Mesothelial cell of epicardium (in vitro differentiated cells): ENCODE measurements at places on chromosomes 6 and 20.
A peak's percentile ranks its signal among the peaks of the same experiment; 100 is the strongest.

DNA sequence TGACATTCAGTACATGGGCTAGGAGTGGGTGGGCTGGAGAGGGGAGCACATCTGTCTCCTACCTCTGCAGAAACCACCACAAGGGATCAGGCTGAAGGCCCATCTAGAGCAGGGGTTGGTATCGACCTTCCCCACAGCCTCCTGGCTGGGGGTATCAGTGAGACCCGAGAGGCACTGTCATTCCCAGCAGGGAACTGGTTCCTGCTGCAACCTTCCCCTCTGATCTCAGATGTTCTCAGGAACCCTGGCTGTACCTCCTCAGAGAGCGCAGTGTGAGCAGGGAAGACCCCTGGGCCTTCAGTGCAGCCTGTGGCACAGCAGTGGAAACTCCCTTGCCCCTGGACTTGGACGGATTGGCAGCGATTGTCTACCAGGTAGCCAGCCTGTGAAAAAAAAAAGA, 7.8 kb downstream of the IP6K3 start:
- no peak for DNase-seq

DNA sequence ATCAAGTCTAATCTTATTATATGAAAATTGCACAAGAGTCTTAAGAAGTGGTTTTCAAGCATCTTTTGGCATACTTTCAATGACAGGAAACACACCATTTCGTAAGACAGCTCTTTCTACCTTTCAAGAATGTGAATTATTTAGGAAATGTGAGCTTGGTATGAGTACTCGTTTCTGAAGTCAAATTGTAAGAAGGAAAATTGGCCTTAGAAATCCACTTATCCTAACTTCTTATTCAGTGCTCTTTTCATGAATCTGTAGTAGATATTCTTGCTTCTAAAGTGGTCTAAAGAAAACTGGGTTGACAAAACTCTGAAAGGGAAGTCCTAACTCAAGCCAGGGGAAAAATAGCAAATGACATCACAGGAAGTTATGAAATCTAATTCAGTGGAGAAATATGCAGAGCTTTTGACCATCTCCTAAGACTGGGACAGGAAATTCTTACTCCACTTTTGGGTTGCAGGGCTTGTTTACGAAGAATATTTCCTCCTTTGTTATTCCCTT, 38.5 kb upstream of the OGFRL1 start:
- DNase-seq = no peak

DNA sequence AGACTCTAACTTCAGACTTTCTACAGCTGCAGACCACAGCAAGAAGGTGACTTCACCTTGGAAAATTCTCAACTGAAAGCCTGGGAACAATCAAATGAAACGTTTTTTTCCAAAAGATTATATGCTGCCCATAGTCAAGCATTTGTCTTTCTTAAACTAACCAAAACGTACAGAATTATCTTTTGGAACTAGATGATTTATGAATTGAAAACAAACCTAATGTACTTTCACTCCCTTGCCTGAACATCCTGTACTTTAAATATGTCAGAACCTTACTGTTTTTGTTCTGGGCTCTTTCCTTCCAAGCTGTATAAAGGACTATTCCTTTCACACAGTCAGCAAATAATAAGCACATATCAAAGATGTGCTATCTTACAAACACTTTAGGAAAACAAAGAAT, 62.4 kb upstream of the TNFAIP3 start:
- no peak for DNase-seq

DNA sequence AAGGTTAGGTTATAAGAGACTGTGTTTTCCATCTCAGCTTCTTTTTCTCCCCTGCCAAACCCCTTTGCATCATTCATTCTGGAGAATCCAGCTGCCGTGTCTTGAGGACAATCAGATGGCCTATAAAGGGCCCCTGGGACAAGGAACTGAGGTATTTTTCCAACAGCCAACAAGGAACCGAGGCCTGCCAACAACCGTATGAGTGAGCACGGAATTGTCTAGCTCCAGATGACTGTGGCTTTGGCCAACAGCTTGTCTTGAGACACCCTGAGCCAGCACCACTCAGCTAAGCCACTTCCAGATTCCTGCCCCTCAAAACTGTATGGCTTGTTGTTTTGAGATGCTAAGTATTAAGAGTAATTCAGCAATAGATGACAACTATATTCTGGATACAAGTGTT, 433.7 kb upstream of the HSF2 start:
- DNase-seq = no peak

- no peak for DNase-seq
Measured at GRCh38 chr6:156807028-156807427, 29.9 kb downstream of the ARID1B start.

DNA sequence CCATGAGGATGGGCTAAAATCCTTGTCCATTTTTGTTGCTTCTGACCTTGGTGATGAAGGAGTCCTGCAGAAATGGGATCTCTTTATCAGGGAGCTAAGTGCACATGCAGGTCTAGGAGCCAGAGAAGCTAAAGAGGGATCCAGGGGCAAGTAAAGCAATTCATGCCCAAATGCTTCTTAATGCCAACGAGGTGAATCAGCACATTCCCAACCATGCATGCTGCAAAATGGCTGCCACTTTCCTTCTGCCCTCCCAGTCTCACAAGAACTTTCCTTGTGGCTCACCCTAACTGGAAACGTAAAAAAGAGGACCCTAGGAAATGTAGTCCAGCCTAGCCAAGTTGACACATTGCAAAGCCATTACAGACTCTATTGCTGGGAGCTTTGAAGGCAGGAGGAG, 298.4 kb downstream of the MAFB start:
- DNase-seq = no peak

- no peak for DNase-seq
Measured at GRCh38 chr6:37549558-37549957, 49.9 kb upstream of the CCDC167 start.

GRCh38 chr6:35935469-35935868, 14.6 kb upstream of the SRPK1 start:
- DNase-seq = no peak

DNA sequence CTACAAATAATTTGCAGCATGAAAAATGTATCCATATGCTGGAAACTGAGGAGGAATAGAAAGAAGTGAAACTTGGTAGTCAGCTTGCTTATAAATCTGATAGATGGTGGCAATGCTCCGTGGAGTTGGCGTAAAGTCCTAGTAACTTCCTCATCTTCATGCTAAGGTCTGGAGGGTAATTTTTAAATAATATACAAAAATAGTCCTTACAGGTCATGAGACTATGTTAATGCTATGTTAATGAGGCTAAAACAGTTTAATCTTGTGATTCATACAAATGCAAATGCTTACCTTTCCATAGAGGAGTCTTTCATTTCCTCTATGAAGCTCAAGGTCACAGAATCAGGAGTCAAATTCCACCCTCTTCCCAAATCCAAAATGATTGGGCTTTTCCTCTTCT, 9.4 kb upstream of the CRIP3 start:
- no peak for DNase-seq

- DNase-seq = no peak
Measured at GRCh38 chr6:66553441-66553840, 846.4 kb upstream of the EYS start.

- no peak for DNase-seq
Measured at GRCh38 chr6:30219244-30219643, 6.0 kb upstream of the TRIM26 start.

DNA sequence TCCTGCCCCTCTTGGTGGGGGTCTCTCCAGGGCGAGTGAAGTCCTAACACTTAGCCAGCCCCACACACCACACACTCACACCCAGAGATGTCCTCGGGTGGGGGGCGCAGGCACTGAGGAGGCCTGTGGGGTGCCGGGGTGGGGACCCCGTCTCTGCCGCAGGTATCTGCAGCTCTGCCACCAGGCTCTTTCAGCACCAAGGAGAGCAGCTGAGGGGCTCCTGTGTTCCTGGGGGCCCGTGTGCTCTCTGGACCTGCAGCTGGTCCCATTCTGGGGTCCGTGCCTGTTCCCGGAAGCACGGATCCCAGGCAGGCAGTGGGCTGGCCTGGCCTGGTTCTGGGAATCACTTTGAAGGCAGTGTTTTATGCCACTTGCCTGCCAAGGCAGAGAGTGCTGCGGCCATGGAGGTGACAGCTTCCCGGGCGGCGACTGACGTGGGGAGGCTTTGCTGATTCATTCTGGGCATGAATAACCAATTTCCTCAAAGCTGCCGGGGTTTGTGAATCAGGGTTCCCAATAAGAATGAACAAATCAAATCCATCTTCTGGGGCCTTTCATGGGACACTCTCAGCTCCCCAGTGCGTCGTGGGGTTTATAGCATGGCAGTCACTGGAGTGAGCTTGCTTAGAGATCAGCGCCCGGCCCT, 54.4 kb upstream of the SLCO4A1 start:
- no peak for DNase-seq

GRCh38 chr6:68704485-68704884, 69.4 kb downstream of the ADGRB3 start:
- DNase-seq = no peak

- DNase-seq = peak; percentile 13
Measured at GRCh38 chr20:64244281-64244805, 11.2 kb upstream of the PCMTD2 start.

DNA sequence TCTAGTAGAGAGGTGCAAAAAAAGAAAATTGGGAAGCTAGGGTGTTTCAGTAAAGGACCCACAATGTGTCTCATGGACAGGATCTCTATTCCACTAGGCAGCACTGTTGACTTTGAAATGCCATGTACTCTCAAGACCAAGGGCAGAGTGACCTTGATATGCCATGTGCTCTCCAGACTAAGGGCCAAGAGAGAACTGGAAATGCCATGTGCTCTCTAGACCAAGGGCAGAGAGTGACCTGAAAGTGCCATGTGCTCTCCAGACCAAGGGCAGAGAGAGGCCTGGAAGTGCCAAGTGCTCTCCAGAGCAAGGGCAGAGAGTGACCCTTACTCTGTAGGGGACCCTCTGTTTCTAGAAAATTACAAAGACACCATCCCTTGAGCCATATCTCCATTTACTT, 49.3 kb upstream of the HTR1B start:
- no peak for DNase-seq

- no peak for DNase-seq
Measured at GRCh38 chr6:10999994-11000393, 44.1 kb downstream of the ELOVL2 start.

DNA sequence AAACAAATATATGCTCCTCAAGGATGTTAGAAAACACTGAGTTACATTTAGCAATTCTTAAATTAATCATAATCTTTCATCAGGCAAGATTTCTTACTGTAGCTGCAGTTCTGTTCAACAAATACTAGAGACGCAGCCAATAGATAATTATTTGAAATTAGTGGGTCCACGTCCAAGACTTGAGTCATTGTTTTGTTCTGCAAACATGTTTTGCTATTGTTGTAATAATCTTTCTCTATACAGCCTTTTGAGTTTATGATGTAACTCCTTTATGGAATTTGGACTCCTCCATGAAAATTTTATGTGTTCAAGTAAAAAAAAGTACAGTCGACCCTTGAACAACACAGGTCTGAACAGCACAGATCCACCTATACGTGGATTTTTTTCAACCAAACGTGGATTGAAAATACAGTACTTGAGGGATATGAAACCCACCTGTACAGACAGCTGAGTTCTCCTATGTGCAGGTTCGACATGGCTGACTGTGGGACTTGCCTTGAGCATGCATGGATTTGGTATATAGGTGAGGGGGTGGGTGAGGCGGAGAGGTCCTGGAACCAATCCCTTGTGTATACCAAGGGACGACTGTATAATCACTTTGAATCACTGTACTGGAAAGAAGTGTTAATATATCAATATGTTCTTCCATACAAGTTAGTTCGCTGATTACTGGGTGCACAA, 41.3 kb upstream of the SLC22A16 start:
- DNase-seq = no peak

DNA sequence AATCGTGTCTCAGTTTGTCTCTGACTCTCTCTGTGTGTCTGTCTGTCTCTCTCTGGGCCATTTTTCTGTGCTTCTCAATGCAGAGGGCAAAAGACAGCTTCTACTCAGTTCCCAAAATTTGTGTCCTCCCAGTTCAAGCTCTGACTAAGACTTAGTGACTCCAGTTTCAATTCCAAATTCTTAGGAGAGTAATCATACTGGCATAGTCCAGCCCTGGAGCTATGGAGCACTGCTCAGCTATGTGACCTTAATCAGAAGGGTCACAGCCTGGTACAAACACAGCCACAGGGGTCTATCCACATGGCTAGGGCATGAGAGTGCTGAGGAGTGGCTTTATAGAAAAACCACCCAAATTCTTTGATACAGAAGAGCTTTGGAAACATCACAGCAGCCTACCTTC, 91.9 kb downstream of the FOXF2 start:
- DNase-seq = no peak

GRCh38 chr20:24530131-24530680, 60.8 kb downstream of the SYNDIG1 start:
- no peak for DNase-seq

DNA sequence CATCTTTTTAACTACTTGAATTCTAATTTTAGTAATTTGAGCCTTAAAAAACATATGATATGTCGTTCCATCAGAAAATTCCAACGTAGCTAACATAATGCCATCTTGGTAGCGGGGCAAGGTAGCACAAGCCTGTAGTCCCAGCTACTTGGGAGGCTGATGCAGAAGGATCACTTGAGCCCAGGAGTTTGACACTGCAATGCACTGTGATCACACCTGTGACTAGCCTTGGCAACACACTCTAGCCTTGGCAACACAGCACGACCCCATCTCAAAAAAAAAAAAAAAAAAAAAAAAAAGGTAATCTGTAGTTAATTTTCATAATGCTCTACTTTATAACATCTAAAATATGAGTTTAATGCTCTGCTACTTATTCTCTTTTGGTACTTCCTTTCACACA, 6.7 kb downstream of the BCLAF1 start:
- no peak for DNase-seq
